ENCODE measurements at places on chromosomes 6 and 20.

DNA sequence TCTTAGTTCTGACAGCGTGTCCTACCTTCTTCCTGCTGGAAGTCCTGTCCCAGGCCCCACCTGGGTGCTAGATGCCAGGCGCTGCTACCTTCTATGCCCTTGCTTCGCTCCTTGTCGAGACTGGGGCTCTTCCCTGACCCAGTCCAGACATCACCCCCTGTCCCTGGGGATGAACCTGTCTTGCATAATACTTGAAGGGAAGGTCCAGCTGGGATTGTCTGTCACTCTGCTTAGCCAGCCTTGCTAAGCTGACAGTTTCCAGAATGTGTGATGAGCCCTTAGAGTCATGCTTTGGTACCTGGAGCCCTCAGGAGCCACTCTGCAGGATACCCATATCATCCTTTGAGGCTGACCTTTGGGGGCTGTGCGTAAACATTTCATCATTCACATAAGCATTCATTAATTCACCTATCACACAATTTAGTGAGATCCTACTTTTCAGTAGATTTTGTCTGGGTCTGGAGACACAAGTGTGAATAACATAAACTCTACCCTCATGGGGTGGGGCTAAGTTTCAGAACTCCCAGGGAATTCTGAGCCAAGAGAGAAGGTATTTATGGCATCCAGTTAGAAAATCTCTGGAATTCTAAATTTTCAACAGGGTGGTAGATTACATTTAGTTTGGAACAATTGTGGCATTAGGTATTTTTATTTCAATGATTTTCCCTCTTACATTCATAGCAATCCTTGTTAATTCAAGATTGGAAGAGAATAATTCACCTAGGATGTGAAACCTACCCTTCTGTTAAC lies 151.1 kb upstream of the HDAC2 start:
- no peak for DNase-seq

GRCh38 chr6:170143401-170144150 lies 147.3 kb downstream of the DLL1 start:
- no peak for DNase-seq

GRCh38 chr6:7086488-7086887 lies 21.3 kb upstream of the RREB1 start:
- DNase-seq, result no peak

- DNase-seq, result peak; percentile 42
These were observed 296.6 kb upstream of the MANEA start for GRCh38 chr6:95280686-95281273.

GRCh38 chr20:45817376-45818194 lies 5.1 kb downstream of the UBE2C start:
- DNase-seq, result no peak

GRCh38 chr6:32244946-32245398 lies 21.1 kb upstream of the NOTCH4 start:
- DNase-seq, result peak; percentile 80

GRCh38 chr6:27280540-27281000 lies 31.5 kb downstream of the POM121L2 start:
- no peak for DNase-seq

DNA sequence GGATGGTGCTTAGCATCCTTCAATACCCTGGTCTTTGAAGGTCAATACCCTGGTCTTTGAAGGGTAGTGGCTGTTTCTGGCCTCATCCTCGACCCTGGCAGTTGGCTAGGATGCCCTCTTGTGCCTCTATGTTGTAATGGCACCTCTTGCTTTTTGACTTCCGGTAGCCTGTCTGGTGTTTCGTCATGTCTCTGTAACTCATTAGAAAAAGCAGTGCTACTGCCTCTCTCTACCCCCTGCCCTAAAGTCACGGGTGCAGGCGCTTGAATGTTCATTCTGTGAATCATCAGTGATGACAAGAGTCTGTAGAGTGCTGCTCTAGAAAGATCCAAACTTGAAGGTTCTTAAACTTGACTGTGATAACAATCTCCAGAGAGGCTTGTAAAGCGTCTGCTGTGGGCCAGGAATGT lies 28.3 kb downstream of the RSPO4 start:
- DNase-seq, result no peak

DNA sequence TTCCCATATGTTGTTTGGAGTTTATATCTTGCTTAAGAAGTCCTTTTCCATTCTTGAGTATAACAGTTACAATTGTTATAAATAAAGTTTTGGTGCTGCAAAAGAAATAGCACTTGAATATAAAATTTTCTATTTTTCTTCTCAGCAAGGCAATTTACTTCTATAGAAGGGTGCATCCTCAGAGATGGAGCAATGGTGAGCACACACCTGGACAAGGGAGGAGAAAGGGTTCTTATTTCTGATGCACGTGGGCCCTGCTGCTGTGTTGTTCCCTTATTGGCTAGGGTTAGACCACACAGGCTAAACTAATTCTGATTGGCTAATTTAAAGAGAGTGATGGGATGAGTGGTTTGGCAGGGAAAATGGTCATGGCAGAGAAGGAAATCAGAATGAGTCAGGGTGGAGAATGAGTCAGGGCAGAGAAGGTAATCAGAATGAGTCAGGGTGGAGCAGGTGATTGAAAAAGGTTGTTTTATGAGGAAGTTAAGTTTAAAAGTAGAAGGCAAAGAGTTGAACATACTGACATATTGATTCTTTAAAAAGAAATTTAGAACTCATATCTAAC lies 38.0 kb downstream of the CST8 start:
- DNase-seq, result no peak

DNA sequence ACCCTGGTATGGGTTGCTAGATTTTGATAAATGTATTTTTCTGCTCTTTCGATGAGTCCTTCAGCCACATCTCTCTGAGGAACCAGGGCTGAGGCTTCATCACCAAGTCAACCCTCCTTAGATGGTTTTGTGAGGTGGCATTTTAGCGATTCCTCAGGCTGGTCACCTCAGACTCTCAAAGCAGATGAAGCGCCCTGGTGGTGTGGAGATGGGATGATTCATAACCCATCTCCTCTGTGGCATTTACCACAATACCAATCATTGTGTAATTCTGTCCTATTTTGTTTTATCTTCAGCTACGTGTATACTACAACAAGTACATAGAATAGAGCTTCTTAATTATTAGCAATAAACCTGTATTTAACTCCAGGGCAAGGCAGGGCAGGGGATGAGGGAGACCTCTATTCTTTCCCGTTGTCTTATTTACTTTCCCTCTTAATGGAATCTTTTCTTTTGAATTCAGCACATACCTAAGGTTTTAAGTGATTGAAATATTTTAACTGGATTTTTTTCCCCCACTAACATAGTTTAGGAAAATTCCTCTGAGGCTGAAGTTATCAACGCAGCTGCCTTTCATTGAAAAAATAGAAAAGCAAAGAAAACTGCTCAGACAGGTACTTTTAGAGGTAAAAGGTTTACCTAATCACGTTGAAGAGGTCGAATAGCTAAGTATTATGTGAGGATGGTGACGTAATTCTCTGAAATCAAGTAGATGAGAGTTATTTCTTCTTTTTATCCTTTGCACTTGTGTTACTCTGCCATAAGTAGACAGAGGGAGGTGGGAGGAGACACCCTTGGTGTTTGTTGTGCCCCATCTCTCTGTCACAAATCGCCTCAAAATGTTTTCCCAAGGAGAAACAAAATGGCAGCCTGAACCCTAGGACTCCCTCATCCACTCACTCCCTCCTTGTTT lies 57.4 kb upstream of the EDN3 start:
- DNase-seq, result no peak
